ENCODE measurements at places on chromosomes 16 and 17.

DNA sequence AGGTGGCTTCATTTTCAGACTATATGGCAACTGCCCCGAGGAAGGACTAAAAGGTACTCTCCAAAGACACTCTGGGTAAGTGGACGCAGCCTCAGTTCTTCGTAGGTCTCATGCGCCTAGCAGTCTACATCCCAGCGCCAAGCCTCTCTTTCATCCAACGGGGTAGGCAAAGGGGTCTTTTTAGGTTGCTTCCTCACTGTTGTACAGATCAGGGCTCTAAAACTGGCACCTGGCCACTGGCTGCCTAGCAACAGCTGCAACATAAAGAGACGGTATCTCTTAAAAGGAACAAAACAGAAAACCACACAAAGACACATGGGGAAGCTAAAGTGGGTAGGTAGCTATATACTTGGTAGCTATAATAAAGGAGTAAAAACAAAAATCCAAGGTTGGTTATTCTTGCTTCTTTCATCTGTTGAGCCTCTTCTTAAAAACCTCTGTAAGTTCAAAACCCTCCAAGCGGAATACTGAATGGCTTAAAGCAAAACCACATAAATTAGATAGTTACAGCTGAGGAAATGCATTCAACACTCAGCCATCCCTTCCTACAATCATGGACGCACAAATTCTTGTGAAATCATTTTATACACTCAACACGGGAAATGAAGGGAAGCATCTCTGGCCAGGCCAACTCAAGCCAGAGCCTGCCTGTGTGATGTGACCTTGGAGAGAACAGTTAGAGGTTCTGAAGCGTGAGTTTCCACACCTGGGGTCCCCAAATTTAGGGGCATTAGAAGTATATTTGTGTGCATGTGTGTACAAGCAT lies 22.7 kb downstream of the CYTH1 start:
- peak; percentile 83 for DNase-seq

DNA sequence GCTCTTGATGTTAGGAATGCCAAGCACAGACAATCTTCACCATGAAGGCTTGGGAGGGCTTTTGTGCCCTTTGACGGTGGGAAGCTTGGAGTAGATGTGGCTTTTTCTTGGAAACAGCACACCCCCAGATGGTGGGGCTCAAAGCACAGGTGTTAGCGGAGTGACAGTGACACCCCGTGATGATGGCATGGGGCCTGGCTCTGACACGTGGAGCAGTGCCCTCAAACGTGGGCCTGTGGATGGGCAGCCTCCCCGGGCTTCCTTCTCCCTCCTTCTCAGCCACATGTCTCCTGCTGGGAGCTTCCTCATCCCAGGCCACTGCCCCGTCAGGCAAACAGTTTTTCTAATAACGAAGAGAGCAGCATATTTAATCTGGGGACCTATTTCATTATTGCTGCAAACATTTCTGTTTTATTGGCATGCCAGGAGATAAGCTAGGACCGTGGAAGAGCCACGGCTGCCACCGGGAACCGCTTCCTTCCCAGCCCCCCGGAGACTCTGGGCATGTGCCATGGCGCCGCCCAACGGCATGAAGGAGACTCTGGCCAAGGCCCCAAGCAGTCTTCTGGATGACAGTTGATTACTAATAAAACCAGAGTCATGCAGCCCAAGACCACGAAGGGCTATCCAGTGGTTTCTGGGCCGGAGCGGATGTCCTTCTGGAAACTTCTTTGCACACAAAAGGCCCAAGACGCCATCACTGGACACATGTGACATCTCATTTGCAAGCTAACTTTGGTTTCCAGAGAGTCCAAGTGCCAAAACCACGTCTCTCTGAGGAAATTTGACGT lies 280.3 kb upstream of the FOXF1 start:
- DNase-seq = no peak

- DNase-seq = peak; percentile 20
These were observed 16.9 kb upstream of the TNFRSF13B start for GRCh38 chr17:16988749-16989229.

GRCh38 chr17:75352079-75352569 lies 53.4 kb downstream of the GRB2 start:
- DNase-seq = no peak

- DNase-seq = no peak
These were observed 7.8 kb upstream of the CCL17 start for GRCh38 chr16:57396786-57397185.

DNA sequence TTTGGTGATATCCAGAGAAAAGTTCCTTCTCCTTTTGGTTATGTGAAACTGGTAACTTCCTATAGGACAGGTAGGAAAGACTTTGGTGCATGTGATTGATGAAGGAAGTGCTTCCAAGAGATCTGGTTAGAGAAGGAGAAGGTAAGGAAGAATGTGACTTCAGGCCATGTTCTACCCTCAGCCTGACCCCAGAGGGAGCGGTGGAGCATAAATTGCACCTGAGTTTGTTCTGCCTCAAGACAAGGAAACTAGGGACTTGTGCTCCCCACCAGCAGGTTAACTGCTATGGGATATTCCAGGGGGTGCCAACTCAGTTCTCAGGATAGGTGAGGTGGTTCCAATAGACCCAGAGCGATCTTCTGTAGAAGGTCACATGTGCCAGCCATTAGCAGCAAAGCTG lies 299.3 kb upstream of the XYLT1 start:
- no peak for DNase-seq

GRCh38 chr16:10178080-10178479 lies 4.1 kb downstream of the GRIN2A start:
- DNase-seq = no peak

Data from immature natural killer cell (primary cell).